ENCODE measurements at places on chromosomes 1 and 21.

DNA sequence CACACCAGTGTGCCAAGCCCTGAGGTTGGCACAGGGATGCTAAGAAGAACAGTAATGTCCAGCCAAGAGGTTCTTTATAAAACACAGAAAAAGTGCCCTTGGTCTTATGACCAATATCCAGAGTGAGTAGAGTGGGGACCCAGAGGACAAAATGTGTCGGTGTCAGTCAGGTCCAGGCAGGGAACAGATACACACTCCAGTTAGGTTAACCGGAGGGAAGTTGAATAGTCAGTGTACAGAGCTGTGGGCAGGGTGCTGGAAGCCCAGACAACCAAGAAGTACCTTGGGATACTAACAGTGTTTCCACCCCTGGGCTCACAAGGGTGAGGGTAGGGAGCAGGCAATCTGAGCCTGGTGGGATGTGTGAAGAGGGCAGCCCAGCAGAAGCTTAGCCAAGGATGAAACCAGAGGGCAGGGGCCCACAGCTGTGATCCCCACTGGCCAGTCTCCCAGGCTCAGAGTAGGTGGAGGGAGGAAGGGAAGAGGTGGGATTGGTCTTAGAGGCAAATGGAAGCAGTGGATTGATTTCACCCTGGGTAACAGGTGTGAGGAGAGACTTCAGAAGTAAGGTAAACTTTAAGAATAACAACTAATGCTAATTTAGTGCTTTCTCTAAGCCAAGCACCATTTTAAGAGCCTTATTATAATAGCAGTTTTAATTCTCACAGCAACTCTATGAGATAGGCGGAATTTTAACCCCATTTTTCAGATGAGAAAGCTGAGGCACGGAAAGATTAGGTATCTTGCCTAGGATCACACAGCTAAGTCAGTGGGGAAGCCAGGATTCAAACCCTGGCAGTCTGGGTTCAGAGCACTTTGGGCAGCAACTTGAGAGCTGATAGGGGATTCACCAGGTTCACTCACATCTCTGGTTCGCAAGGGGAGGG, 143.4 kb upstream of the HOOK1 start:
- peak; percentile 18 for DNase-seq

DNA sequence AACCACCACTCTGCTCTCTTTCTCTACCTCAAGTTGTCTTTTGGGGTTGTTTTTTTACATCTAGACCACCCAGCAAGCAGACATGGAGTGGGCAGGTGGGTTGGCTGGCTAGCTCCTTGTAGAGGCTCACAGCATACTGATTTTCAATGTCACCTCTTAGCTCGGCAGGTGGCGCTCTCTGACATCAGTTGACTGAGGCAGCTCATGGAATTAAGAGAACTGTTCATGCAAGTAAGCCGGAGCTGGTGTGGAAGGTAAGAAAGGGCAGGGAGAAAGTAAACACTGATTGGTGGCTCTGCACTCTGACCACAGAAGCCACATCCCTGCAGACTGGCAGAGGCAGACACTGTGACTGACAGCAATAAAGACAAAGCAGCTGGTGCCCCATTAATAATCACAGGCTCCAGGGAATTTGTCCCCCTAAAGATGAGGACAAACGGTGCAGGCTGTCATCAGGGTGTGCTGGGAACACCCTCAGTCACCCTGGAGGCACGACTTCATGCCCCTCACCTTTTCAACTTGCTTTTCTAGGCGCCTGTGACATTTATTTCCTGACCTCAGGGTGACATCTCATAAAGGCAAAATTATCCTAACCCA, 226.8 kb downstream of the LMX1A start:
- DNase-seq, result peak; percentile 32

GRCh38 chr1:177873238-177873637, 96.6 kb downstream of the SEC16B start:
- no peak for DNase-seq

DNA sequence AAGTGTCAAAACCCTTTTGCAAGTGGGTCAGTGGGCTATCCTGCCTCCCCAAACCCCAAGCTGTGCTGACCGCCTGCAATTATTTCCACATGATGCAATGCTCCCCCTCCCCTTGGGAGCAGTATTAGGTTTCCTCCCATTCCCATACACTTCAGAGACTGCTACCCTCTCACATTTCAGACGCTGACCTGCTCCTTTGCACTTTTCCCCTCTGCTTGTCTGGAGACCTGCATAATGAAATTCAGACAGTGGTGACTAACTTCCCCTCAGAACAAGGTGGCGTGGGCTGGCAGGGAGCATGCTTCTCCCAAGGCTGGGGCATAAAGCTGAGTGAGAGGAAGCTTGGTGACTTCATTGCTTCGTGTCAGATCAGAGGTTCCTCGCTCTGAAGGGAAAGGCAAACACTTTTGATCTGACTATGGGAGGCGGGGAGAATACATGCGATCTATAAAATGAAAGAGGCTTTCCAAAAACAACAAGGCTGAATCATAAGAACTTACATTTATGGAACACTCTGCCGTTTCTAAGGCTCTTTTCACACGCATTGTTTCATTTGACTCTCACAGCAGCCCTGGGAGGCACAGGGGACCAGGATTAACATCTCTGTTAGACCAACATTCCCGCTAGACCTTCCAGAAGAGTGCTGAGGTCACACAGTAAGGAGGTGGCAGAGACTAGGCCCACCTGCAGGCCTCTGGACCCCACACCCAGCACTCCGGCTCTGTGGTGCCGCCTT, 27.5 kb upstream of the ROR1 start:
- peak; percentile 80 for DNase-seq

GRCh38 chr1:228211531-228212414, 3.9 kb downstream of the OBSCN start:
- DNase-seq, result no peak

DNA sequence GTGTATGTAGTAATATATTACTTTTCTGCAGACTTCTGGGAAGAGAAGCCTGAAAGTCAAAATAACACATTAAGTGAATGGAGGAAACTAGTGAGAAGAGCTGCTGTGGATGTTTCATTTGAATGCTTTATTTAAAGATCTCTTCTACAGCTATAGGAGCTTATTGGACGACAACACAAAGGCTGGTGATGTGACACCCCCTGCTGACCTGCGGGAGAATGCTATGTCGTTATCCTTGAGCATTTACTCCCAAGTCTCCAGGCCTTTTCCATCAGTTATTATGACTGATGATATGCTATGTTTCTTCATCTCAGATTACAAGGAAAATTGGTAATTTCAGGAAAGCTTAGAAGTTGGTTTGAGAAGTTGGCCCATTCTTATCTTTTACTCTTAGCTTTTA, 22.3 kb upstream of the PLA2G4A start:
- no peak for DNase-seq

GRCh38 chr1:56948403-56949023, 17.3 kb downstream of the C8B start:
- no peak for DNase-seq

DNA sequence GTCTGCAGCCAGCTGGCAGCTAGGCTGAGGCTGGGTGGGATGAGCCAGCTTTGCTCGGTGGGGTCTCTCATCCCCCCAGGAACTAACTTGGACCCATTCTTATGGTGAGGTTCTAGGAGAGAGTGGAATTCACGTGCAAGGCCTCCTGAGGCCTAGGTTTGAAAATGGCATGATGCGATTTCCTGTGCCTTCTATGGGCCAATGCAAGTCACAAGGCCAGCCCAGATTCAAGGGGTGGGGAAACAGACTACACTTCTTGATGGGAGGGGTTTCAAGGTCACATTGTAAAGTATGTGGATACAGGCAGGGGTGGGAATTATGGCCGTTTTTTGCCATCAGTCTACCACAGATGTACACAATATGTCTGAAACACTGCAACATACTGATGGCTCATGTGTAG, 48.3 kb downstream of the HTR6 start:
- DNase-seq, result no peak

DNA sequence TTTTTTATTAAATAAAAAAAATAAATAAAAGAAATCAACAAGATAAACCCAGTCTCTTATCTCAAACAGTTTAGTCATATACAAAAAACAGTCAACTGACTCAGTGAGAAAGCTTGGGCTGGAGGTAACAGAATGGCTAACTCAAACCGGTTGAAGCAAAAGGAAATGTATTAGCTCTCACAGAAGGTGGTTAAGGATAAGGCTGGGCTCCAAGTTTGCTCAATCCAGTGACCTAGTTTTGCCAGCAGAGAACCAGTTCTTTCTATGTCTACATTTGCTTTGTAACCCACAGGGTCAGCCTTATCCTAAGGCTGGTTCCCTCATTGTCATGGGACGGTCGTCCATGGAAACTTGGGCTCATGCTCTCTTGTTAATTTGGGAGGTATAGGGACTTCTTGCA, 144.5 kb upstream of the L1TD1 start:
- DNase-seq, result no peak

DNA sequence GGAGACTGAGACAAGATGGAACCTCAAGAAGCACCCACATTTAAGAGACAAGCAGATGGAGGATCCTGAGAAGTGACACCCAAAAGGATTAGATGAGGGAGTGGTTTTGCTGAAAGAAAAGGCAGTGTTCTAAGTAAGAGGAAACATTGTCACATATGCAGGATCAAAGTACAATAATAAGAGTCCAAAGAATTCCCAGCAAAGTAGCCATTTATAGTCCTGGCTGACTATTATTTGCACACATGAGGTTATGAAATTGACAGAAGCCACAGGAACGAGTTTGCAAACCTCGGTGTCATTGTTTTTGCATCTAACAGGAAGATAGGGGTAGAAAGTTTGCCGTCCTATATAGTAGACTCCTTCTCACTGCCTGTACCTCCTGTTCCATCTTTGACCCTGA, 41.3 kb downstream of the CHRM3 start:
- DNase-seq, result no peak

DNA sequence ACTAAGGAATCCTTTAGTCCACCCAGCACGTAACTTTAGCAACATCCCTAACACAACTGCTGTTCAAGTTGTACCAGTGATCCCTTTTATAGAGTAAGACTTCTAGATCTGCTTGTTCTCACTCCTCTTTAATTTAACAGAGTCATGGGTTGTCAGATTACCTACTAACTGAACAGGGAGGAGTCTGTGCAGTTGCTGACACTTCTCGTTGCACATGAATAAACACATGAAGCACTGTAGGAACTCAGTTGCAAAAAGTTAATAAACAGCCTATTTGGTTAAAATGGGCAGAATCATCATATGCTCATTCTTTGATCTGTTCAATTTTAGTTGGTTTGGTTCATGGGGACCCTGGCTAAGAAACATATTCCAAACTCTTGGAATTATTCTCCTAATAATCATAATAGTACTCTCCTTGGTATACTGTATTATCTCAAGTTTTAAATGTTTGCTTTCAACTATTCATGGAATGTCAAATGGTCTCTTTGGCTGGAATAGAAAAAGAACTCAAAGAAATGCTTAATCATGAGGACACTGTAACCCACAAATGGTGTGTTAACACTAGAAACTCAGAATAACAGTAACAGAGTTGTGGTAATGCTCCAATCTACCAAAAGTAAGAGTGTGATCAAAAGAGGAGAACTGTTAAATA, 15.6 kb downstream of the PLPPR5 start:
- no peak for DNase-seq

DNA sequence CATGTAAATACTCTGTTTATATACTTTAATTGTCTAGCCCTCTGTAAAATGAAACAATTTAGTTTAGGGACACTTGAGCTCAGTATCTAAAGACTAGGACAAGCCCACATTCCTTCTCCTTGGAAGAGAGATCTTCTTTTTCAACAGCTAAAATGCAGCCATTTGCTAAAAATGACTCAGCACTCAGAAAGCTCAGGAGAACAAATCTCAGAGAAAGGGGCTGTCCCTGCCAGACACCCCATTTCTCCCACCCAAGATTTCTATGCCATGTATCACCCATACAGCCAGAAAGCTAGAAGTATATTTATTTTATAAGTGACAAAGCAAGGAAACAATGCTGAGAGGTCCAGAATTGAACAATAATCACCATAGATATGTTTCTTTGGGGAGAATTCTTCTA, 23.2 kb upstream of the PRDX6 start:
- DNase-seq, result no peak

GRCh38 chr1:11761988-11762406, at the start of gene C1orf167:
Gene C1orf167, plus strand, starts transcription at chr1:11762193. Its CDS starts 2,208 bp downstream, at chr1:11764401.
- DNase-seq, result no peak

DNA sequence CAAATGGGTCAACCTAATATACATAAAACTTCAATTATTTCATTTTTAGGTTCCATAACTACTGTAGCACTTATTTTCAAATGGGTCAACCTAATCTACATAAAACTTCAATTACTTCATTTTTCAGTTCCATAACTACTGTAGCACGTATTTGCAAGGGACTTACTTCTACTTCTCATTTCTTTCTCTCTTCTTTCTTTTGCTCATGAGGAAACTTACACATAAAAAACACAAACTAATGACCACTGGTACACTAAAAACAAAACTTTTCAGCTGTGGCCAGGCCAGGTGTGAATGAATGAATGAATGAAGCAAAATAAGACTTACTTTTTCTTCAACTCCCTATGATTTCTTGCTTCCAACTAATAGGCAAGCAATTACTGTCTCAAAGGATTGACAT, 11.7 kb downstream of the SYDE2 start:
- DNase-seq, result no peak

GRCh38 chr1:159786465-159786864, 5.7 kb downstream of the DUSP23 start:
- DNase-seq, result no peak

- DNase-seq, result no peak
Measured at GRCh38 chr1:44604157-44604955, 69.9 kb downstream of the TMEM53 start.

DNA sequence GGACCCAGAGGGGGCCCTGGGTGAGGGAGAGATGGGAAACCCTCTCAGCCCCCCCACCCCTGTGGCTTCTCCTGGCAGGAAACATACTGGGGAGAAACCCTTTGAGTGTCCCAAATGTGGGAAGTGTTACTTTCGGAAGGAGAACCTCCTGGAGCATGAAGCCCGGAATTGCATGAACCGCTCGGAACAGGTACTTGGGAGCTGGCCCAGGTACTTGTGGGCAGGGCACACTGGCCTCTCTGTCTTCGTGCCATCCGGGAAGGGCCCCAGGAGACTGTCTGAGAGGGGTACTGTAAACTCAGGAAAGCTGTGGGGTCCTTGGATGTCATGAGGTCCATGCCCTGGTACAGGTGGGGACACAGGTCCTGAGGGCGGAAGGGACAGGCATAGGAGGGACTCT, 6.0 kb downstream of the ZBTB48 start:
- DNase-seq, result no peak

DNA sequence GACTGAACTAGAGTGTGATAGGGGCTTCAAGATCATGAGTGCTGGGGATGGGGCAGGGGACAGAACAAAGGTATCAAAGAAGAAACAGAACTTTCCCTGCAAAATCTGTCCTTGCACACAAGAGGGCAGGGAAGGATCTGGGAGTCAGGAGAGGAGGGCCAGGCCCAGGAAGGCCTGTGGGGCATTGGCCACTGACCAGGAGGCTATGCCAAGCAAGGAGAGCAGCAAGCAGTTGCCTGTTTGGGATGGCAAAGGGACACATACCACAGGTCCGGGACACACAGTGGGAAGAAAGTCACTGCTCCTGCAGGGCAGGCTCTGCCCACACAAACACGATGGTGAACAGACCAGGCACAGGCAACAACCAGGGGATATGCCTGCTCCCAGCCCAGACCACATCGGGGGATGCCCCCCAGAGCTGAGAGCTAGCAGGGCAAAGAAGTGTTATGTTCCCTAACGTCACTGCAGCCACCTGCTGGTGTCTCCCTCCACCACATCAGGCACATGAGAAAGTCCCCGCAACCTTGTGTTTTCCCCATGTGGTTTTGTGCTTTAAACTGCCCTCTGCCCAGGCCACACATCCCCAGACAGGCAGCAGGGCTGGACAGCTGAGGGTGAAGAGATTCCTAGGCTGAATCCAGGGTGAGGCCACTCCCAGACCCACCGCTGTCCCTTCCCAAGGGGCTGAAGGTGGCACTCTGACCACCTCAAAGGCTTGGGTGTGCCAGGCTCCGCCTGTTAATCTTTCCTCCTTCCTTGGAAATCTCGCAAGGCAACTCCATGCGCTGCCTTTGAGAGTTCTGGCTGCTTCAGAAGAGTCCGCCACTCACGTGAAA, 53.6 kb downstream of the KIF21B start:
- no peak for DNase-seq
